ENCODE measurements at places on chromosomes 1 and 21.

DNA sequence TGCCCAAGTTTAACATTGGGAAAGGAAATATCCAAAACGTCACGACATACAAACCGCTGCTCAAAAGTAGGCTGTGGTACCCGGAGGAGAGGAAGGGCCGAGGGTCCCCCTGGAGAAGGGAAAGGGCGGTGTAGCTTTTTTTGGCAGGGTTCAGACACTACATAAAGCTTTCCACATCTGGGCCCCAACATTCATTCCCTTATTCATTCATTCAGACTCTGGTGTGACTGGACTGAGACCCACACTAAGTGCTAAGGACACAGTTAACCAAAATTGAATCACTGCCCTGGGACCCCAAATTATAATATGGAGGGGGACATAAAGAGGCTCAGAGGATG is 10.3 kb upstream of the COL8A2 start:
- no peak for DNase-seq

DNA sequence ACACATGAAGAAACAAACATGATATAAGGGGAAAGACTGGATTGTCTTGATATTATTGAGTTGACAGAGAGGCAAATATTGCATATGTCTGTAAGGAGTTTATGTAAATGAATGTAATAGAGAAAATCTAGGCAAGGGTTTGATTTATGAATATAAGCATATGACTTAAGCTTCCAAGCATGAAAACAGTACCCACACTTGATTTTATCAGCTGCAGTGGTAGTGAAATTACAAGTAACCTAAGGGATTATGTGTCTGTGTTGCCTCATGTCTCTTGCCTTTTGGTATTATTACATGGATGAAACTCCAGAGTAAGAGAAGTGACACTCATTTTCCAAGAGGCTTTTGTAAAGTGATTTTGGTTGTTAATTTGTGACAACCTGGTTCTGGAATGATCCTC is 1678.9 kb downstream of the KCNT2 start:
- DNase-seq = no peak

DNA sequence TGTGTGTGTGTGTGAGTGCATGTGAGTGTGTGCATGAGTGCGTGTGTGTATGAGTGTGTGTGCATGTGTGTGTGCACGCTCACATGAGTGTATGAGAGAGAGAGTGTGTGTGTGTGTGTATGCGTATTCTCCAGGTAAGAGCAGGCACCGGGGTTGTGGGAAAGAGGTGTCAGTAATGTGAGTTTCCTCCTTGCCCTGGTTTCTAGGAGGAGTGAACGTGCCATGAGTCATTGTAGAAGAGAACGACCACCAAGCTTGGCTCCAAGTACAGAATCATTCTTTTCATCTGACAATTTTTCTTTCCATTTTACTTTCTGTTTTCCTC is 79.1 kb downstream of the POFUT2 start:
- no peak for DNase-seq

DNA sequence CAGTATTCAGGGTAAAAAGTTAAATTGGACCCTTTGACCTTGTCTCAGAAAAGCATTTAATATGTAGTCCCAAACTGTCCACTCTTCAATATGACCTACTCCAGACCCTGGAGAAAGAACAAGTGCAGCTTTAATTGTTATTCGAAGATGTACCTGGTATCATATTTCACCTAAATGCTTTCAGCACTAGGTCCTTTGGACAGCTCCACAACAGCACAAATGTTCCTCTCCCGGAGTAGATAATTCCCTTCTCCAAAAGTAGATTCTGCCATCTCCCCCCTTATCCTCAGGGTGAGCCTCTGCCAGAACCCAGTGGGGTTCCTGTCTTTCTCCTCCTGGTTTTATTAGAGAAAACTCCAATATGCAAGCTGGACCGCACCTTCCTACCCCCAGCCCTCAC is 104.5 kb upstream of the AJAP1 start:
- no peak for DNase-seq

GRCh38 chr1:3219005-3219790 is 150.2 kb downstream of the PRDM16 start:
- DNase-seq = peak; percentile 19

GRCh38 chr1:86992861-86993260 is 78.4 kb downstream of the HS2ST1 start:
- no peak for DNase-seq

- no peak for DNase-seq
Measured at GRCh38 chr1:60895252-60895651, 187.1 kb upstream of the NFIA start.

DNA sequence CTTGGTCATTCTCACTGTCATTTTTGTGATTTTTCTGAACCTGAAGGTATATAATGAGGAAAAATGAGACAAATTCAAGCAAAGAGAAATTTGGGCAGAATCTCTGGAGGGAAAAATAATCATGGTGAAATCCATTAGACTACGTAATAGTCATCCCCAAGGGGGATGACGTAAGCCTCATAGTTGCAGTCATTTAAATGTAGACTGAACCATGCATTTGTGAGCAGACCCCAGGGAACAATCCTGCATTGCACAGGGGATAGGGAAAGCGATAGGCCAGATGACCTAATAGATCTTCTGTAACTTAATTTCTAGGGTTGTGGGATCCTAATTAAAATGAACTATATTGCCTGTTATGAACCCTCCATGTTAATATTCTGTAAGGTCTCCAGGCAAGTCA is 167.4 kb upstream of the C1orf21 start:
- no peak for DNase-seq

DNA sequence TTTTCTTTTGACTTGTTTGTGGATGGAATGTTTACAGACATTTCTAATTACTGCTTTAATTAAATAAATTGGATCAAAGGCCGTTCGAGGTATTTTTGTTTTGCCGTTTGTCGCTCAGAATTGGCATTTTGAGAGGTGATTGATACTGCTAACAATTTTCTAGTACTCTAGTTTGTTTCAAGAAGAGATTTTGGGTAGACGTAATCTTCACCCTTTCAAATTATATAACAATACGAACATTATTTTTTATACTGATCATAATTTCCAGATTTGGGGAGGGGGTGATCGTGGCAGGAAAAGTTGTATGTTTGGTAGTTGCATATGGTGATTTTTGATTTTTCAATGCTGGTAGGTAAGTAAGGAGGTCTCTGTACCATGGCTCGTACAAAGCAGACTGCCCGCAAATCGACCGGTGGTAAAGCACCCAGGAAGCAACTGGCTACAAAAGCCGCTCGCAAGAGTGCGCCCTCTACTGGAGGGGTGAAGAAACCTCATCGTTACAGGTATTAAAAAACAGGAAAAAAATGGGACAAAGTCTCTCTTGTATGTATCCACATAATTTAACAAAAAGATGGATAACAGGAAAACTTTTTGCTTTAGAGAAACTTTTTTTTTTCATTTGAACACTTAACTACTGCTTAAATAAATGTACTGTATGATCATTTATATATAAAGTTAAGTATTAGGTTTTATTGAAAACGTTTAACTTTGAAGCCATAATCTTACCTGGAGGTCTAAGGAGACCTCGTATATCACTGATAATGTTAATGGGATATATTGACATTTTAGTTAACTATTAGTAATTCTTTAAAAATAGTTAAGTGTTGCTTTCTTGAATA is 1.7 kb downstream of the H3-3A start:
- DNase-seq = no peak

DNA sequence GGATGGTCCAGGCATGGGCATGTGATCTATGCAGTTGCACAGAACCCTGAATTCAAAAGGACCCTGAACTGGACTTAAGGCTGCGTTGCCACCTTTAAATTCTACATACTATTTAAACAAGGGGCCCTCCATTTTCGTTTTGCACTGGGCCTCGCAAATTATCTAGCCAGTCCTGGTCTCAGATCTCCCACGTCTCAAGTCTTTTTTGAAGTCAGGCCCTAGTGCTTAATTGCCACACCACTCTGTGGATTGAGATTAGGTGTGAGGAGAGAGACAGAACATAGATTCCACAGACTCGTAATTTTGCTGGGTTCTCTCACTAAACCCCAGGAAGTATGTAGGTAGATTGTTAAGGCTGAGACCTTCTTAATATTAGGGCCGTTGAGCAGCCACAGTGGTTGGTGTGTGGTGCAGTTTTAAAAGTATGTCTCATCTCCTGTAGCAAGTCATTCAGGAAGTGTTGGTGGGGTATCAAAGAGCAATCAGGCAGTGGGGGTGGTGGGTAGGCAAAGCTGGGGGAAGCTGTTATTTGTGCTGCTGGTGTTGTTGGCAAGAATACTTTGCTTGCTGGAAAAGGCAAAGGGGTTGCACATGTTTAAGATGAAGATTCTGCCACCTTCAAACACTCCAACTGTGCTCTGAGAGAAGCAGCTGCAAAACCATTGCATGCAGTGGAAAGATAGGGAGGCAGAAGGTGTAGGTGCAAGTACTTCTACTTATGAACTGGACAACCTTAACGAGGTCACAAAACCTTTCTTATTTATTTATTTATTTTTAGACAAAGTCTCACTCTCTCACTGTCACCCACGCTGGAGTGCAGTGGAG is 11.2 kb downstream of the CD84 start:
- DNase-seq = no peak

GRCh38 chr1:16101623-16102022 is 28.2 kb upstream of the FAM131C start:
- DNase-seq = no peak

DNA sequence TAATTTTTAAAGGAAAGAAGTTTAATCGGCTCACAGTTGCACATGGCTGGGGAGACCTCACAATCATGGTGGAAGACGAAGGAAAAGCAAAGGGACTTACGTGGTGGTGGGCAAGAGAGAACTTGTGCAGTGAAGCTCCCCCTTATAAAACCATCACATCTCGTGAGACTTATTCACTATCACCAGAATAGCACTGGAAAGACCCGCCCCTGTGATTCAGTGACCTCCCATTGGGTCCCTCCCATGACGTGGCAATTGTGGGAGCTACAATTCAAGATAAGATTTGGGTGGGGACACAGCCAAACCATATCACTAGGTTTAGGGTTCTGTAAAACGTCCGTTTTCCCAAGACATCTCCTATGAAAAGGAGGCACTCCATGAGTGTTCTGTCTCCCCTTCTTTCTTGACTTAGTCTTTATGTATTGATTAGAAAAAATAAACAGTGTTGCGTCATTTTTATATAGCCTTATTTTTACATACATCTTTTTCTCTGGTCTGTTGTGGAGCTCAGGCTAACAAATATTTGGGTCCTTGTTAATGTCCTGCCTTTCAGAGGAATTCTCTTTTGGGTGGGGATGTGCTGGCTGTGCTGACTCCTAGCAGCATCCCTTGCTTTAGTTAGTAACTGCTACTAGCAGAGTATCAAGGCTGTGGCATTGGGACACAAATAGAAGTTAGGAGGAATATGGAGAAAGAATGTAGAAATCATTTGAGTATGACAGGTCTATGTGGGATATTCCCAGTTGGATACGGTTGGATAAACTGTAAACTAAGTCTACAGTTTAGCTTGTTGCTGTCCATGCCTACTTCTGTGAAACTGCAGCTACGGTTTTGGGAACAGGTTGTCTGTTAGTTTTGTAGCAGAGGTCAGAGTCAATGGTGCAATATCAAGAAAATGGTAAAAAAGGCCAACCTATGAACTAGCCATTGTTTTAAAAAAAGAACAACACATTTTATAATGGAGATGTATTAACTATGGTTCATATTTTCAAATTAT is 23.5 kb downstream of the BACH1 start:
- DNase-seq = no peak

DNA sequence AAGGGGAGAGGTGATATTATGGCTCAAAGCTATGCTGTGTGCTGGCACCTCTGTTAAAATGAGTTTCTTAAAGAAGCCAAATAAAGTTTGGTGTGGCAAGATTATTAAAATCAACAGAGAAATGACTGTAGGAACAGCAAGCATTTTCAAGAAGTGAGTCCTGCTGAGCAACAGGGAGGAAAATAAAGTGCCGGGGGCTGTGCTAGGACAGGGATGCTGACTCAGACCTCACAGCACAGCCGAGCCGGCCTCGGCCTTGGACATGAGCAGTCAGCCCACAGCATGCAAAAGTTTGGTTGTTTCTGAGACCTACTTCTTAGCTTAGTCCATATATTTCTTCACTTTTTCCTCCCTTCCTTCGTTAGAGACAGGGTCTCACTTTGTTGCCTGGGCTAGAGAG is 19.2 kb downstream of the CNIH3 start:
- peak; percentile 47 for DNase-seq

DNA sequence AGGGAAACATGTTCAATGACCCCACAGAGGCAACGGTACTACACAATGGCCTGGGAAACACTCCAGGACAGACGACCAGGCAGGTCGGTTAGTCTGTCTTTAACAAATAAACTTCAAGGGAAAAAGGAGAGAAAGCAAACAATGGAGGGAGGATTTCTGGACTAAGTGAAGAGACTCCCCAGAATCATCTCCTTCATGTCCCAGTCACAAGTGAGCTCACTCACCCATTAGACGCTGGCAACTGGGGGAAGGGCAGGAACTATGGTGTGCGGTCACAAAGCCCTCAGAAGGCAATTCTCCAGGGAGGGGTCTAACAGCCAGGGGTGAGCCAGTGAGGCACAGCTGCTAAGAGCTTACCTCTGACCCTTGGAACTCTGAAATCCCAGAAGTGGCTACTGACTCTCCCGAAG is 55.7 kb upstream of the NADK start:
- DNase-seq = no peak

- no peak for DNase-seq
Measured at GRCh38 chr1:113804421-113805255, 7.6 kb downstream of the RSBN1 start.

All from fibroblast of gingiva (primary cell).